Stimulated activated CD4-positive, alpha-beta T cell treated with anti-CD3 and anti-CD28 coated beads, Interleukin-4, amount 100 ng/mL, for 48 hours (primary cell): ENCODE measurements at places on chromosomes 3 and 15.

GRCh38 chr15:63063164-63063756, 20.7 kb downstream of the TPM1 start:
- no peak for DNase-seq

- no peak for DNase-seq
Measured at GRCh38 chr3:19221081-19221480, 72.8 kb downstream of the KCNH8 start.

GRCh38 chr15:27782125-27782524, 317.0 kb downstream of the OCA2 start:
- DNase-seq: no peak

- peak; percentile 100 for DNase-seq
Measured at GRCh38 chr15:80989518-80990478, at the start of gene MESD. Gene MESD (minus strand): TSS chr15:80989819. CDS start chr15:80989791, 28 bp downstream.

DNA sequence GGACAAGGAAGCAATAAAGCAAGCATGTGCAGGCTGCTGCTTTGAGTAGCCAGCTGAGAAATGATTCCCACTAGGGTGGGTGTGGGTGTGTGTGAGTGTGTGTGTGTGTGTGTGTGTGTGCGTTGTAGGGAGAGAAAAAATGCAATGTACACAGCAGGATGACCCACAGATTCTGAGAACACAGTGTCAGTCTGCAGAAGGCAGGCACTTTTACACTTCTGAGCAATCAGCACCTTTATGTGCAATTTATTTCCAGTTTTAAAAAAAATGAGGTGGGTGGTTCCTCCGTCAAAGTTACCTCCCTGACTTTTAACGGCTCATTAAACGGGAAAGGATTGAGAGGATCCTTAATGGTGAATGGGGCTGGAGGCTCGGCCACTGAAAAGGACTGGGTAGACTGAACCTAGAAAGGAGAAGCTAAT, 38.5 kb upstream of the LIPC start:
- no peak for DNase-seq

DNA sequence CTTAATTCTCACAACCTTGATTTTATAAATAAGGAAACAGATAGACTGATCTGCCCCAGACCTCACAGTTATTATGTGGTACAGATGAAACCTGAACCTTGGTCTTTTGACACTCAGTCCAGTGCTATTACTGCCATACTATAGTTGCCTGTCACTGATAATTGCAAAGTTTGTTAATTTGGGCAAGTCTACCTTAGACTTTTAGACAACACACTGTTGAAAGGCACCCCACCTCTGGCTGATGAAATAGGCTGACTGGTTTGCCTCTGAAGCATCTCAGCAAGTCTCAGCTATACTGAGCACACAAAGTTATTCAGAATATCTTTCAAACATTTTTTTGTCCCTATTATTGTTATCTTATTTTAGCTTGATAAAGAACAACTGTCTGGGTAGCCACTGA, 53.1 kb upstream of the MAP4 start:
- no peak for DNase-seq

DNA sequence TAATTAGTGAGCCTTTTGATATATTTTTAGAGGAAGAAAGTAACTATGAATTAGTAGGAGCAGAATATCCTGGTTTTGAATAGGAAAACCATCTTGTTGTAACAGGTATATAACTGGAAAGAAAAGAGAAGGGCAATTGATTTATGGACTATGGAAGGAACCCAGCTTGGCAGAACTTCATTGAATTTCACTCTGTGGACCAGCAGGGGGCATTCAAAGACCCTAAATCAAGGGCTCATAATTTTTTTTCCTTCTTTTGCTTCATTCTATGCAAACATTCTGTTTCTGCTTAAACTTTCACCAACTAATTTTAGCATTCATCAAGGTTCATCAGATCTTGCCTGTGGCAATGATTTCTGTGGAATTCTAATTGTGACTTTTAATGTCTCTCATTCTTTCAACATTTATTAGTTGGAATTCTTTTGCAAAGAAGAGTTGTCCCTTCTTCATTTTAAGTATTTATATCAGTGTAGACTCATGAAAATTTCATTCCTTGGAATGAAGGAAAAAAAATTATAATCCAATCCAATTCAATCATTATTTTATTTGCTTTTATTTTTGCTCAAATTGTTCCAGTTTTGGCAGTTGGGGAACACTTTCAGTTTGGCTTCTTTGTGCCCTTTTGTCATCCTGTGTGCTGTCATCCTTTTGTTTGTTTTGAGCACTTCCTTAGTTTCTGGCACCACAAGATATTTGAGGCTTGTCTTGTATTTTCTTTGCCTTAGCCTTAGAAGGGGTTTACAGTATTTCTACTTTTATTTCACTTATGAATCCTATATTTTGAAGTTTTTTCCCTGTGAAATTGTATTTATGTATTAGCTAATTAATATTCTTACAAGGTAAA, 30.4 kb downstream of the NXPE3 start:
- DNase-seq: no peak

DNA sequence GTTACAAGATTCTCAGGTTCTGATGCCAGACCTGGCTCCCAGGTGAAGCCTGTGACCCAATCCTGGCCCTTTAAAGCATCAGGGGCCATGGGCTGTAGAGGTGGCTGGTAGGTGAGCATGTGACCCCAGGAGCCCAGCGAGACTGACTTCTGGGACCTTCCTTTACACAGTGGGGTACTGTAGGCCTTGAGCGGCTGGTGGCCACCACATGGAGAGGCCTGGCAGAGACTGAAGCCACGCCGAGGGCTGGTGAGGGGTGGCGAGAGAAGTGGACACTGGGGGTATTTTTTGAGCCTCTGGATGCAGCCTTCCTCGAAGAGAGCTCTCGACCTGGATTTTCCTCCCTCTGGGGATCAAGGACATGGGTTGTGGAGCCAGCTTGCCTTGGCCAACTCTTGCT, 71.2 kb upstream of the ITGA11 start:
- no peak for DNase-seq

DNA sequence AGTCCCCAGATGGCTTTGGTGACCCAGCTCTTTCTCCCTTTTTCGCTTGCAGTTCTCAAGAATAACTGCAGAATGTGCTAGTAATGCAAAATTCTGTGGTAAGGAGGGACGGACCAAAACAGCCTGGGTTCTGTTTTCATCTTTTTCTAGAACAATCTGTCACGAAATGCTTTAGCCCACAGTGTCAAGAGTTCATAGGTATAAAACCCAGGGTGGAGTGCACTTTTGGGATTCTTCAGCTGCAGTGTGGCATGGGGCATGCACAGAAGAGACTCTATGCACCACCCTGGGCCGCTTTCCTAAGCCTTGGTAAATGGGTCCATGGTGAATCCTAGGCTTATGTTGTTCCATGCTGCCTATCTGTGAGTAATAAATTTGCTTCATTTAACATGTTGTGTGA, 1072.7 kb upstream of the GBE1 start:
- DNase-seq: no peak

GRCh38 chr15:77048135-77048876, 22.6 kb downstream of the TSPAN3 start:
- no peak for DNase-seq

GRCh38 chr3:197858598-197858997, 67.5 kb downstream of the LRCH3 start:
- DNase-seq: no peak

GRCh38 chr3:37819591-37819990, 42.1 kb upstream of the CTDSPL start:
- no peak for DNase-seq

DNA sequence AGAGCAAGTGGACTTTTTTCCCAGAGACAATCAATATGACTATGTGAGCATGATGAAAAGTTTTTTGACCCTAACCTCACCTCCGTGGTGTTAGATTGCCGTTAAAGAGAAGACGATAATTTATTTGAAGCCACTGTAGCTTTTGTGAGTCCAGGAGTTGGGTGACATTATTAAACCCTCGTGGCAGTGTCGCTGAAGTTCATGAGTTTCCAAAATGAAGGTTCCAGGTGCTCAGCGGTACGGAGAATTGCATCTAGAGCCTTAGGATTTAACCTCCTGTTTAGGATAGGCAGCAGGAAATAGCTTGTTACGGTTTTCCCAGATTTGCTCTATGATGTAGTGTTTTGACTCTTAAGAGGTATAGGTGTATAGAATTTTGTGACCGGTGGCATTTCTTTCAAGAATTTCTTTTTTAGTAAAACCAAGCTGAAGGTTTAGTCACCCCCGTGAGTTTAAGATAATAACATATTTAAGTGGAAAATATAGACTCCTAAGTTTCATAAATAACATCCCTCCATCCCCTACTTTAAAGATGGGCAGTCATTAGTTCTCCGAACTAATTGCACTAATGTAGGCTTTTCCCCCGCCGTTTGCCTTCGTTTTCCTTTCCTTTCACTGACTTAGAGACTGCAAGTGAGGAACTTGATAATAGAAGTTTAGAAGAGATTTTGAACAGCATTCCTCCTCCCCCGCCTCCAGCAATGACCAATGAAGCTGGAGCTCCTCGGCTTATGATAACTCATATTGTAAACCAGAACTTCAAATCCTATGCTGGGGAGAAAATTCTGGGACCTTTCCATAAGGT, 2.0 kb downstream of the SMC4 start:
- no peak for DNase-seq

GRCh38 chr3:142884531-142884930, 4.4 kb downstream of the PCOLCE2 start:
- no peak for DNase-seq

DNA sequence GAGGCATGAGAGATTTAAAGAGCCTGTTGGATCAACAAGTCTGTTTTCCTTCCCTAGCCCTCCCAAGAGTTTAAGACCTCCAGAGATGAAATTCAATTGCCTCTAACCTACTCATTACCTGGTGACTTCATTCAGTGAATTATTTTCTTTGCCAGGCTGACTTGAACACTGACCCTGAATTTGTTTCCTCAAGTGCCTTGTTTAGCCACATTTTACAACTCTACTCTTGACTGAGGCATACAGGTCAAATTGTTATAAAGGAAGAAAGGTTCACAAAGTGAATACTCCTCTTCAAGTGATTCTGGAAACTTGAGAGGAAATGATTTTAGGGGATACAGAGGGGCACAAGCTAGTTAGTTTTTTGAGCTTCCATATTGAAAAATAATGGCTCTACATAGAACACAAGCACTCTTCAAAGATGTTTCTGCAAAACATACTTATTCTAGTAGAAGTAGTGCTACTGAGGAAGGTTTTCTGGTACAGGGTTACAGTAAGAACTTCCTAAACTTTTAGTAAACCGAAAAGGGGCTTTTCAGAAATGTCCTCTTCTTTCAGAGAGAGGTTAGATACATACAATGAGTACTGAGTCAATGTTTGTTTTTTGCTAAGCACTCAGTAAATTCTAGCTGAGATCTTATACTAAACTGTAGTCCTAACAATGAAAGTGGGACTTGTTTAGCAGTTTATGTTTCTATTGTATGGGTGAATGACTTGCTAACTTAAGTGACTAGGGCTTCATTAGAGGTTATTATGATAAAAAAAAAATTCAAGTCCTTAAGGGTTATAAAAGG, 137.4 kb upstream of the SATB1 start:
- DNase-seq: no peak

- DNase-seq: no peak
Measured at GRCh38 chr3:73070675-73071575, 9.5 kb downstream of the EBLN2 start.

DNA sequence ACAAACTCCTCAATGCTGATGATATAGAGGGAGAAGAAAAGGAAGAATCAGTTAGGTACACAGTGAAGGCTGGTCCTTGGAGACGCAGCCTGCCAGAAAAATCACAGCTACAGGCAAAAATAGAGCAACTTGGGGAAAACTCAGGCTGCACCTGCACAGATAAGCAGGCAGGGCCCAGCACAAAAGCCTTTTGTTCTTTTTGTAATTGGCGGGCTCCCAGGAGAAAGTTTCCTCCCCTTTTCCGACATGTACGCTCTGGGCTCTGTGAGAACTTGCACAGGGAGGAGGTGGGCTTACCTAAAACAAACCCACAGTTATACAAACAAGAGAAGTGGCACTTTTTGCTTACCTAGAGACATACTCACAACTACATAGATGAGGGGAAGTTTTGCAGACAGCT, 813.4 kb upstream of the EPHA6 start:
- no peak for DNase-seq

GRCh38 chr3:17738921-17739320, 3.5 kb downstream of the TBC1D5 start:
- no peak for DNase-seq

DNA sequence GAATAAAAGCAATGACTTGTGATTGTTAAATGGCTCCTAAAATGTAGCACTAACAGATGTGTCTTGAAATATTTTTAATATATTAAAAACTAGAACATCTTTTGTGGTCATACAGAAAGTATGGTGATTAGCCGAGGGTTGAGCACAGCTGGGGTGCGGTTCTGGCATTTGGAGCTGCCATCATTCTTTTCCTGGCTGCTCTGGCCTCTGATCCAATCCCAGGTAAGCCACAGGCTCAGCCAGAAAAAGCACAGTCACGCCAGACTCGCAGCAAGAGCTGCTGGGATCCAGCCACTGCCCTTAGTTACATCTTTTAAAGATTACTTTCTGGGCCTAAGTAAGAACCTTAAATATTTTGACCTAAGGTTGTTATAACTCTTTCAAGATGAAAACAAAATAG, 196.8 kb downstream of the PLCL2 start:
- DNase-seq: no peak

GRCh38 chr3:2863127-2863526, 247.0 kb downstream of the IL5RA start:
- no peak for DNase-seq

DNA sequence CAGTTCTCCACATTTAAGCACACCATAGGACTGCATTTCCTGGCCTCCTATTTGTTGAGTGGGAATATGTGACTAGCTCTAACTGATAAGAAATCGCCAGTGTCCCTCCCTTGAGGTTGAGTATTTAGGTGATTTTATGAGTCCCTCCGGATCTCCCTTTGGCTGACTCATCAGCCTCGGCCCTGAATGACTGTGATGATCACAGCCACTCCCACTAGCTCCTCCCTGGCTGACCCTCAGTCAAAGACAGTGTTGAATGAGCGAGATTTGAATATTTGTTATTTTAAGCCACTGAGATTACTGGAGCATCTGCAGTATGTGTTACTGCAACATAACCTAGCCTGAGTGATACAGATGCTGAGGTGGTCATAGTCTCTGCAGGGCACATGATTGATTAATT, 515.3 kb downstream of the EPHB1 start:
- no peak for DNase-seq

DNA sequence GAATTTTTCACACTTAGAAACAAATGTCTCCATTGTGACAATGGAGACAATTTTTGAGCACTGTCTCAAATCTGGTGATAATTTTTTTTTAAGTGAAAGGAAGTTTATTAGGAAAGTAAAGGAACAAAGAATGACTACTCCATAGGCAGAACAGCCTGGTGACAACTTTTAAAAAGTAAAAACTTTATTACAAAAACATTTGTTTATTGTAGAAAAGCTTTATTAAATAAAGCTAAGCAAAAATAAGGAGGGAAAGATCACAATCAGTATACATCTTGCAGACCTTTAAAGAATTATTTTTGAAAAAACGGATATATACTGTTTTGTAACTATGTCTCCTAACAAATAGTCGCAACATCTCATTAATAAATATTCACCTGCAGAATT, 688 bp upstream of the OXSM start:
- DNase-seq: no peak
